ENCODE measurements at places on chromosomes 13 and 19.

GRCh38 chr13:109256866-109257760 lies 529.3 kb downstream of the IRS2 start:
- DNase-seq: peak; percentile 99

DNA sequence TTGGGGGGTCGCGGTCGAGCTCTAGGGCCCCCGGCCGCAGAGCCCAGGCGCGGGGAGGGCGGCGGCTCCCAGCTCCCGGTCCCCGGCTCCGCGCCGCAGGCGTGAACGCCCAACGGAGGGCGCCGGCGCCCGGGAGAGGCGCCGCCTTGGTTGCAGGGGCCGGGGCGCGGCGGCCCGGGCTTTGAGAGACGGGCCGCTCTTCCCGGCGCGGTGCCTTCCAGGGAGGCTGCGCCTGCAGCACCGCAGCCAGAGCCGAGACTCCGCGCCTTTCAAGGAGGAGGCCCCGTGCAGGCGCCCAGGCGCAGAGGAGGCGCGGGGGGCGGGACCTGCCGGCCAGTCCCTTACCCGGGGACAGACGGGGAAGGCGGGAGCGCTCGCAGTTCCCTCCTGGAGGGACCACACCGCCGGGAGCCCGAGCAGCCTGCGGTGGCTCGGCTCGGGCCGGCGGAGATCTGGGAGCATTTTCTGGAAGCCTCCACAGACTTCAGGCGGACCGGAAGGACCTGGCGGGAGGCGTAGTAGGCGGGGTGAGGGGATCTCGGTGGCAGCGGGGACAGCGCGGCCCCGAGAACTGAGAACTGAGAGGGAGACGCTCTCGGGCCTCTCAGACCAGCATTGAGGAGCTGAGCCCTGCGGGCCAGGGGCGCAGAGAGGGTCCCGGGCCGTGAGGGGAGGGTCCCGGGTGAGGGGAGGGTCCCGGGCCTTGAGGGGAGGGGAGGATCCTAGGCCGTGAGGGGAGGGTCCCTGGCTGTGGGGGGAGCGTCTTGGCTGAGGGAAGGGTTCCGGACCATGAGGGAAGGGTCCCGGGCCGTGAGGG lies 25.5 kb upstream of the MCF2L start:
- DNase-seq: peak; percentile 16

DNA sequence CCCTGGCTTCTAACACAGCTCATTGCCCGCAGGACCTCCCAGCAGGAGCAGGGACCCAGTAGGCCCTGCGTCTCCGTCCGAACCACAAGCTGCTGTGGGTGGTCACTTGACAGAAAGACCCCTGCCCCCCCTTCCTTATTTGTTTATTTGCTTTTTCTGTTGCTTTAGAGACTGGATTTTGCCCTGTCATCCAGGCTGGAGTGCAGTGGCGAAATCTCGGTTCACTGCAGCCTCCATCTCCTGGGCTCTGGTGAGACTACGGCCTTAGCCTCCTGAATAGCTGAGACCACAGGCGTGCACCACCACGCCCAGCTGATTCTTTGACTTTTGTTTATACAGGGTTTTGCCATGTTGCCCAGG lies 7.6 kb upstream of the PTBP1 start:
- DNase-seq: no peak

DNA sequence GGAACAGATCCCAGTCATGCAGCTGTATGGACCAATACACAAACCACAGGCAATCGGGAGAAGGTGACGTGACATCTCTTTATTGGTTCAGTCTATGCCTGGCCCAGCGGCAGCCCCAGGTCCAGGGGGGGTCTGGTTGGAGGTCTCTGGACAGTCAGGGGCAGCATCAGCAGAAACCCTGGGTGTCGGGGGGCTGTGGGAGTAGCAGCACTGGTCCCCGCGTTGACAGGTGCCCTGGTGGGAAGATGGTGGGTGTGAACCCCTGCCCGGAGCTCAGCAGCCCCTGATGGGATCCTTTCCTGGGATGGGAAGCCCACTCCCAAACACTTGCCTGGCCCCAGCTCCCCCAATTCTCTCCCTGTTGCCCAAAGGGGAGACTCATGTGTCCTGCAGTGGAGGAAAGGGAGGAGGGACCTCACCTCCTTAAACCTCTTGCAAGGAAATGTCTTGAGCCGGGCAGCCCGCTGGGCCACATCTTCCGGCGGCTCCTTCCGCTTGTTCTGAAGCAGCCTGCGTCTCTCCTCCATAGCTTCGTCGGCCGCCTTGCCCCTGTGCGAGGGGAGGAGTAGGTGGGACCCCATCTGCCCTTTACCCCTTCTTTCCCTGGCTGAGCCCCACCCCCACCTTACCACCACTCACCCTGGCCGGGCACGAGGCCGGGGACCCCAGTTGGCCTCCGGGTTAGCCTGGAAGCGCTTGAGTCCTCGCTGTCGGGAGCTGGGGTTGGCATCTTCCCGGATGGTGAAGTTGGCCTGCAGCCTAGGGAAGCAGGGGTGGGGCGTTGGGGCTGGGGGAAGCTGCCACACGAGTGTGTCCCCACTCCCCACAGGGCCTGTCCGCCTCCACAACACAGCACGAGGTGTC lies 2.4 kb upstream of the LYL1 start:
- no peak for DNase-seq

GRCh38 chr19:43664018-43664417 lies 6.0 kb downstream of the PLAUR start:
- DNase-seq: no peak

- DNase-seq: no peak
Measured at GRCh38 chr13:111278258-111278657, 42.2 kb upstream of the TEX29 start.

DNA sequence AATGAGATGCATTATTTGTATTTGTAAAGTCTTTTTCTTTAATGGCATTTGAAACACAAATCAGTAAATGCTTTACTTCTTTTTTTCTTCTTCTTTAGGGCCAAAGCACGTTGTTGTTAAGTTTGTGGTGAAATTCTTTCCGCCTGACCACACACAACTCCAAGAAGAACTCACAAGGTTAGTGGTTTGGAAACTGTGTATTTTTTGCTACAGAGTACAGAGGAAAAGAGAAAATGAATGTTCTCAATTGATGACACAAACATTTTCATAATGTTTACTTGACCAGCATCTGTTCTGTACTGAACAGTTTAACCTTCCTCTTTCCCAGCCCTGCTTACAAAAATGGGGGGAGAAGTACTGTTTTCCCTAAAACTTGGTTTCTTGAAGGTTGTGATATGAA lies 190.9 kb upstream of the RNF113B start:
- peak; percentile 70 for DNase-seq

DNA sequence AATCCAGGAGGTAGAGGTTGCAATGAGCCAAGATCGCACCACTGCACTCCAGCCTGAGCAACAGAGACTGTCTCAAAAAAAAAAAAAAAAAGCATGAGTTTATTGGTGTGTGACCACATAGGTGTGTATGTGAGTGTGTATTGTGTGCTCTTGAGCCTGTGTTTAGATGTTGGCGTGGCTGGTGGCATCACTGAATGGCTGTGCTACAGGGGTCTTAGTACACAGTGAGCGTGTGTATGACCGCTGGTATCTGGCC lies 2.5 kb downstream of the SLC1A5 start:
- DNase-seq: no peak

GRCh38 chr19:4830332-4830731 lies 1.2 kb downstream of the TICAM1 start:
- DNase-seq: no peak

- no peak for DNase-seq
Measured at GRCh38 chr13:31224963-31225559, 25.3 kb downstream of the B3GLCT start.

DNA sequence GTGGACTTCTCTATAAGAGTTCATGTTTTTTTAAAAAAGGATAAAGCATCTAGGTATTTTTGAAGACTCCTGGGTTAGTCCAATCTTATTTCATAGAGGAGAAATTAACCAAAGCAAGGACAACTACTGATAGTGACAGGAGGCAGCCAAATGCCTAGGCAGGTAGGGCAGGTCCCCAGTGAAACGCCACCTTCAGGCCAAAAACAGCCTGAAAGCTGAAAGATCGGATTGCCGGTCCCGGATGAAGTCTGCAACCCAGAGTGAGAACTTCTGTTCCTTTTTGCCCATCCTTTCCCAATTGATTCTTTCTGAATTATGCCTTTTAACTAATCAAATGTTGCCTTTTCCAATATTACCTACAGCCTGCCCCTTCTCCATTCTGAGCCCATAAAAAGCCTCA lies 6.1 kb upstream of the GGACT start:
- no peak for DNase-seq

- no peak for DNase-seq
Measured at GRCh38 chr19:9644472-9644871, 23.4 kb upstream of the ZNF561 start.

GRCh38 chr19:13015361-13016223 lies 20.3 kb downstream of the NFIX start:
- DNase-seq: no peak

GRCh38 chr13:48319531-48320398 lies 16.2 kb downstream of the RB1 start:
- DNase-seq: no peak

- DNase-seq: no peak
Measured at GRCh38 chr19:33407140-33407551, 33.6 kb downstream of the CEBPG start.

GRCh38 chr13:84132491-84132890 lies 250.2 kb upstream of the SLITRK1 start:
- DNase-seq: no peak

DNA sequence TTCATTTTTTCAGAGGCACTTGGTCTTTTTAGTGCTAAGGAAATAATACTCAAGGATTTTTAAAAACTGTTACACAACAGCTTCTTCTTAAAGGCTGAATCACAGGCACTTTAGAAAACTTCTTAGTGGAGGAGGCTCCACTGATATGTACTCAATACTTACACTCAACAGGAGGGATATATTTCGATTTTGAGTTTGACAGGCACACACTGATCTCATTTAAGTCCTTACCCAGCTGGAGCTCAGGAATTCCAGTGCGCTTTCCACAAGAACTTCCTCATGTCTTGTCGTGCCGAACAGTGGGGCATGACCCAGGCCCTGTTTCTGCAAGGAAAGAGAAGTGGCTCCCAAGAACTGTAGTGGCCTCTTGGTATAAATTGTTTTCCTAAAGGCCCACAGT lies 103.8 kb downstream of the RGCC start:
- peak; percentile 85 for DNase-seq

DNA sequence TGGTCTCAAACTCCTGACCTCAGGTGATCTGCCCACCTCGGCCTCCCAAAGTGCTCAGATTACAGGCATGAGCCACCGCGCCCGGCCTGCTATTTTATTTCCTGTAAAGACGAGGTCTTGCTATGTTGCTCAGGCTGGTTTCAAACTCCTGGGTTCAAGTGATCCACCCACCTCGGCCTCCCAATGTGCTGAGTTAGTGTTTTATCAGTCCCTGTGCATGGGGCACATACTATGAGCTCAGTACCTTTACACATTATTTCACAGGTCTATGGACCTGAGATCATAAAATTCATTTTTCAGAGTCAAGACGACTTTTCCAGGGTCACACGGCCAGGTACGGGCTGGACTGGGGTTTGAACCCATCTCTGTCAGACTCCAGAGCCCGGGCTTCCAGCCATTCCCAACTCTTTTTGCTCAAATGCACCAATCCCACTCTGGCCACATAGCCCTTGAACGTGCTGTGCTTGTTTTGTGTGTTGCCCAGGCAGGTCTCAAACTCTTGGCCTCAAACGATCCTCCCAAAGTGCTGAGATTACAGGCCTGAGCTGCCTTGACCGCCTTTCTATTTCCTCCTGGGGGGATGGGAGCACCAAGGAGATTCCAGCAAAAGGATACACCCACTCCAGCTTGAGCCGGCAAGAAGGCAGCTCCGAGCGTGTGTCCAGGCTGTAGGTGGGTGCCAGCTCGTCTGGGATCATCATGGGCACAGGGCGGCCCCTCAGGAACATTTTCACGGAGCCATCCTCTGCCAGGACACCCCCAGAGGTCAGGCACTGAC lies 1.1 kb downstream of the EML2 start:
- DNase-seq: peak; percentile 68

DNA sequence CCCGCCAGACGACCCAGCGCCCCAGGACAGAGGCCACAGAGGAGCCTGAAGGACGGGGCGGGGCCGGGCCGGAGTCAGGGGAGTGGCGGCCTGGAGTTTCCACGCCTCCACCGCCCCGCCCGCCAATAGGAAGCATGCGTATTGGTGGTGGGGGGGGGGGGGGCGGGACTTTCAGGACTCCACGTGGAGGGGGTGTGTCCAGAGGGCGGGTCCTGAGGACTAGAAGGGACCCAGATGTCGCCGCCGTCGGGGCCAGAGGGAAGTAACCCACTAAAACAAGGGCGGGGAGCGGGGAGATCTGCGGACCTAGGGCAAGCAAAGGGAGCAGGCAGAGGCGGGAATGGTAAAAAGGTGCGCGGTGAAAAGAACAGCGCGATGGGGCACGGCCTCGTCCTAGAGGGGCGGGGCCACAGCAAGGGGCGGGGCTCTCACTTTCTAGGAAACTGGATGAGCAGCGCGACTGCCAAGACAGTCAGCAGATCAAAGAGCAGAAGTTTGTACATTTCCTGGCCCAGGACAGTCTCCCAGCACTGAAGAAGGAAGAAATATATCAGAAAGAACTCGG lies 2.8 kb upstream of the LENG1 start:
- DNase-seq: peak; percentile 76

GRCh38 chr19:38971672-38972071 lies 3.9 kb downstream of the FBXO17 start:
- no peak for DNase-seq

DNA sequence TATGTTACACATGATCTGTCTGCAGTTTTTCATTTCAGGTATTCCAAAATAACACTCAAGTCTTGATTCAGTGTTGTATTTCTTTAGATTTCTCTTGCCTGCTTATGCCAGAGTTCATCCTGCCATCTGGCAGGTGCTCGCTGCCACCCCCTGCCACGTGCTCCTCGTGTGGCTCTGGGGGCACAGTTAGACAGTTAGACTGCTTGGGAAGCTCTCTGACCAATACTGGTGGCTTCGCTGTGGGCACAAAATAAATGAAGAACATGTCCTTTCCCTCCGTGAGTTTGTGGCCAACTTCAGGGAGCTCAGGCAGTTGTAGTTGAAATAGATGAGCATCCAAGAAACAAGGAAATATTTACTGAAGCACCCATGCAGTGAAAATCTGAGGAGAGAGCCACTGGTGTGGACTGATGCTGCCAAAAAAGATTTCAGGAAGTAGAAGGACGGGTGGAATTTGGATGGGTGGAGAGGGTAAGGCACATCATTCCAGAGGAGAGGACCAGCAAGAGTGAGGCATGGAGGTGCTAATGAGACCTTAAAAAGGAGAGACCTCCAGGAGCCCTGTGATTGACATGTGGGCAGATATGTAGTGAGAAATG lies 37.5 kb upstream of the GPR183 start:
- no peak for DNase-seq

- peak; percentile 98 for DNase-seq
Measured at GRCh38 chr19:2236314-2237050, at the start of the genes PLEKHJ1 and SF3A2. PLEKHJ1 (minus strand) TSS chr19:2236329; CDS start chr19:2236248, 81 bp downstream. SF3A2 (plus strand) TSS chr19:2236824; CDS start chr19:2243419, 6,595 bp downstream.

- no peak for DNase-seq
Measured at GRCh38 chr19:12996406-12997094, 1.3 kb downstream of the NFIX start.
